ENCODE measurements at places on chromosomes 7 and 10. TPM values are rescaled to one million over a fixed set of nuclear protein-coding genes. Genes with fewer than 3 reads are reported as not detected.

- H3K4me3 ChIP-seq, result no peak overlapping the region
- DNase-seq, result no peak
- H3K27ac ChIP-seq, result no peak overlapping the region
- no peaks in the 10 kb centered on the region for H3K36me3 ChIP-seq
- H3K27me3 ChIP-seq, result peaks cover 6% of the 10 kb centered on the region
Measured at GRCh38 chr10:21749788-21750187, 215.8 kb downstream of the MLLT10 start.

Gene MTG1
- 76.4 TPM for total RNA-seq

DNA sequence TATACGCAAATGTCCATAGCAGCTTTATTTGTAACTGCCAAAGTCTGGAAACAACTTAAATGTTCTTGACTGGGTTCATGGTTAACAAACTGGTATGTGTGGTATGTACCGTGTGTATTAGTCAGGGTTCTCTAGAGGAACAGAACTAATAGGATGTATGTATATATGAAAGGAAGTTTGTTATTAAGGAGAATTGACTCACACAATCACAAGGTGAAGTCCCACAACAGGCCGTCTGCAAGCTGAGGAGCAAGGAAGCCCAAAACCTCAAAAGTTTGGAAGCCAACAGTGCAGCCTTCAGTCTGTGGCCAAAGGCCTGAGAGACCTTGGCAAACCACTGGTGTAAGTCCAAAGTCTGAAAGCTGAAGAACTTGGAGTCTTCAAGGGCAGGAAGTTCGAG lies 66.8 kb downstream of the TMEM168 start:
- no peak overlapping the region for H3K4me3 ChIP-seq
- no peaks in the 10 kb centered on the region for H3K4me1 ChIP-seq
- no peak overlapping the region for H3K27ac ChIP-seq
- DNase-seq, result no peak
- no peaks in the 10 kb centered on the region for H3K36me3 ChIP-seq
- no peaks in the 10 kb centered on the region for H3K27me3 ChIP-seq

Gene SPDYE5
- total RNA-seq, result not detected

DNA sequence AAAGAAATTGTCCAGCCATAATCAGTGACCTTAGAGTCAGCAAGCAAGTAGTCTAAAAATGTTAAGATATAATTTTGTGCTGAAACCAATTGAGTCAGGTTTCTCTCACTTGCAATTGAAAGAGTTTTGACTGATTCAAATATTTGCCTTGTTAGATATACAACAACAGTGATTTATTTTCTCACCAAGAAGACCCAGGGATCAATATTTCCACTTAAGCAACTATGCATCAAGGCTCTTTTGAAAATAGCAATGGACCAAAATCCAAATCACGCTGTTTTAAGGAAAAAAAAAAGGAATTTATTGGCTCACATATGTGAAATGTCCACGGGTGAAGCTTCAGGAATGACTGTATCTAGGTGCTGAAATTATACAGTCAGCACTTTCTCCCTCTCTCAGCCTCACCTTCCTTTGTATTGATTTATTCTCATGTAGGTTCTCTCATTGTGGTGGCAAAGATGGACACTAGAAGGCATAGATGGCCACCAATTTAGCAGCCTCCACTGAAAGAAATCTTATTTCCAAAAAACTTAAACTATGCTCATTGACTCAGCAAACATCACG lies 9.7 kb upstream of the FKBP9 start:
- H3K36me3 ChIP-seq, result peaks cover 10% of the 10 kb centered on the region
- peaks cover 7% of the 10 kb centered on the region for H3K27me3 ChIP-seq
- H3K27ac ChIP-seq, result no peak overlapping the region

- no peak overlapping the region for H3K27ac ChIP-seq
- H3K27me3 ChIP-seq, result no peaks in the 10 kb centered on the region
- DNase-seq, result no peak
- no peaks in the 10 kb centered on the region for H3K36me3 ChIP-seq
Measured at GRCh38 chr7:147513451-147513850, 1077.1 kb upstream of the C7orf33 start.

- no peaks in the 10 kb centered on the region for H3K36me3 ChIP-seq
- DNase-seq, result no peak
- H3K4me1 ChIP-seq, result peaks cover 6% of the 10 kb centered on the region
- no peak overlapping the region for H3K4me3 ChIP-seq
- no peaks in the 10 kb centered on the region for H3K27me3 ChIP-seq
Measured at GRCh38 chr7:22944510-22944909, 69.4 kb downstream of the HYCC1 start.

DNA sequence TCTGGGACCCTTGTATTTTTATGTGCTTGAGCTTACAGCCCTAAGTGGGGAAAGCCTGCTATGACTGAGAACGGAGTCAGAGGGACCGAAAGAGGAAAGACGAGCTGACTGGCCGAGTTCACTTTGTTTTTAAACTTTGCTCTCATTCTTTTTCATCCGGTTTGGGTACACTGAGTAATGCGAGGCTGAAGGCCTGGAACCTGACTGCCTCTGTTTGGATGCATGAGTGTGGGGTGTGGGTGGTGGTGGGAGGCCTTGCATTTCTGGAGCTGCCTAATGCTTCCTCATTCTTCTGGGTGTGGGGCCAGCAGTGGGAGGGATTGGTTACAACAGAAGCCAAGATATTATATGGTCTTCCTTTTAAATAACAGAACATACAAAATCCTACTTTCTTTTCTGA lies 155.5 kb downstream of the BUB3 start:
- no peak overlapping the region for H3K27ac ChIP-seq
- H3K4me1 ChIP-seq, result peaks cover 2% of the 10 kb centered on the region
- H3K4me3 ChIP-seq, result no peak overlapping the region
- no peak for DNase-seq

DNA sequence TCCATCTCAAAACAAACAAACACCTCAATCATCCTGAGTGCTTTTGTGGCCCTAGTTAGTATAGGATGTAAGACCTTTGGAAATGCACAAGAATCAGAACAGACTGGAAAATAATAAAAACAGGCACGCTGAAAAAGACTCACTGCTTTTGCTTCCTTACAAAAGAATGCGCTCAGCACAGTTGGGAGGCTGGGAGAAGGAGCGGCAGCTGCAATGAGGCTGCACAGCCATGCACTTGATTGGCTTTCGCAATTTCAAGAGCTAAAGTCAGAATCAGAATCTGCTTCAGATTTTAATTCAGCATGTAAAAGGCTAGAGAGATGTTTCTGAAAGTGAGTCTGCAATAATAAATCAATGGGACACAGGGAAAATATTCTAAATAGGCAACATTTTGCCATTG lies 97.2 kb downstream of the FRMD4A start:
- H3K27me3 ChIP-seq, result no peaks in the 10 kb centered on the region
- no peak overlapping the region for H3K27ac ChIP-seq
- H3K36me3 ChIP-seq, result no peaks in the 10 kb centered on the region
- H3K4me3 ChIP-seq, result no peak overlapping the region

DNA sequence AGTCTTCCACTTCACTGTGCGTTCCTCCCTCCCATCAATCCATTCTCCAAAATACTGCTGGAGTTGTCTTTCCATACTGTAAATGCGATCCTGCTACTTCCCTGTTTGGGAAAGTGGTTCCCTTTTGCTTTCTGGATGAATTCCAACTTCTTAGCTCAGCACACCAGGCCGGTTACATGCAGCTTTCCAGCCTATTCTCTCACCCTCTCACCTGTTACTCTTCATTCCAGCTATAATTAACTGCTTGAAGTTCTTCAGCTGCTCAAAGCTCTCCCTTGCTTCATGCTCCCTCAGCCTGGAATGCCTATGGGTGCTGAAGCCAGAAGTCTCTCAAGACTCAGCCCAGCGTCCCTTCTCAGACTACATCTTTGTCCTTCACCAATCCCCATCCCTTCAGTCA lies 6.0 kb upstream of the ZNRF2 start:
- no peak for DNase-seq
- H3K27me3 ChIP-seq, result peaks cover 4% of the 10 kb centered on the region
- no peaks in the 10 kb centered on the region for H3K36me3 ChIP-seq

Gene OPALIN
- total RNA-seq, result not detected

Gene TUBB8
- 1.1 TPM for total RNA-seq

Gene ARHGAP21
- 217 TPM for total RNA-seq

DNA sequence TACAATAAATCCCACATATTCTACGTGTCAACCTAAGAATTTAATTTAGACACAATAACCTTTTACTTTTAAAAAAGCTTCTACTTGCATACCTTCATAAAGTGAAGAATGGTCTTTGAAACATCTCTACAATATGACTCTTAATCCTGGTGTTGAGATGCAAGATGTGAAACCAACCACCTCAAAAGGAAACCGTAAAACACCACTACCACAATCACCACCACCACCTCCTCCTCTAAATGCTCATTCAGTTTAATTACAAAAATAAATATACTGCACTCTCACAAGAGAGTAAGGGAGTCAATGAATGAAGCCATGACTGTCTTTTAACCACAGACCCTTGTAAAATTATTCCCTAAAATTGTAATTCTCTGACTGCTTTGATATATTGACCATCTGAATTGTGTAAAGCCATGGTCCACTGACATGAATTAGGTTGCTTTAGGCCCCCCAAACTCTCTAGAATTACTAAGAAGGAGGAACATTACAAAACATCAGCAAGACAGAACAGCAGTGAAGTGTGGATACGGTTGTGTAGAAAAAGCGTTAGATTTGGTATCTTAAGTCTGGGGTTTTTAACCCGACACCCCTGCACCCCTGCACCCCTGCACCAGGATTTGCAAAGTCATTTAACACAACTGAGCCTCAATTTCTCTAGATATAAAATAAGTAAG lies 171.4 kb downstream of the SFMBT2 start:
- H3K4me1 ChIP-seq, result peaks cover 10% of the 10 kb centered on the region
- no peak for DNase-seq
- H3K4me3 ChIP-seq, result no peak overlapping the region

Gene CDH23
- total RNA-seq, result 2.0 TPM

- no peak overlapping the region for H3K27ac ChIP-seq
- H3K4me3 ChIP-seq, result no peak overlapping the region
- peaks cover 4% of the 10 kb centered on the region for H3K36me3 ChIP-seq
- H3K4me1 ChIP-seq, result peaks cover 14% of the 10 kb centered on the region
- no peak for DNase-seq
- H3K27me3 ChIP-seq, result peaks cover 2% of the 10 kb centered on the region
Measured at GRCh38 chr10:124025660-124026588, 67.5 kb downstream of the CHST15 start.

- no peaks in the 10 kb centered on the region for H3K36me3 ChIP-seq
- no peak for DNase-seq
- H3K4me3 ChIP-seq, result no peak overlapping the region
Measured at GRCh38 chr7:18829858-18830285, 287.6 kb downstream of the TWIST1 start.

DNA sequence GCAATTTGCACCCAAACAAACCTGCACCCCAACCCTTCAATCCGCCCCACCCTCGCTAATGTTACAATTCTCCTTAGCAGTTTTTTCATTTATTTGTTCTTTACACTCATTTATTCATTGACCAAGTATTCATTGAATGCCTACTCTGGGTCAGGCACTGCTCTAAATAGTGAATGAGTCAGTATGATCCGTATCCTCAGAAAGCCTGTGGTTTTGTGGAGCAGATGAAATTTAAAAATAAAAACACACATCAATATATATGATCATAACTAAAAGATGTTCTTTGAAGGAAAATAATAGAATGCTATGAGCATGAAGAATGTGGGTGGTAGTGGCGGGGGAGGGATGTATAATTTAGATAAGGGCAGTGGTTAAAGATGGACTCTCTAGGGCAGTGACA lies 13.3 kb downstream of the IFIT5 start:
- H3K4me3 ChIP-seq, result no peak overlapping the region
- no peaks in the 10 kb centered on the region for H3K4me1 ChIP-seq
- H3K27me3 ChIP-seq, result peaks cover 2% of the 10 kb centered on the region
- no peaks in the 10 kb centered on the region for H3K36me3 ChIP-seq

GRCh38 chr7:116433246-116433645 lies 66.3 kb upstream of the CAV2 start:
- no peaks in the 10 kb centered on the region for H3K36me3 ChIP-seq
- H3K27ac ChIP-seq, result no peak overlapping the region
- DNase-seq, result no peak
- no peak overlapping the region for H3K4me3 ChIP-seq
- H3K27me3 ChIP-seq, result peaks cover 2% of the 10 kb centered on the region

Measured in glutamatergic neuron (in vitro differentiated cells).